Naive thymus-derived CD8-positive, alpha-beta T cell (primary cell): ENCODE measurements at places on chromosomes 12 and 14. TPM values are rescaled to one million over a fixed set of nuclear protein-coding genes. Genes with fewer than 3 reads are reported as not detected.
A peak's percentile ranks its signal among the peaks of the same experiment; 100 is the strongest.

DNA sequence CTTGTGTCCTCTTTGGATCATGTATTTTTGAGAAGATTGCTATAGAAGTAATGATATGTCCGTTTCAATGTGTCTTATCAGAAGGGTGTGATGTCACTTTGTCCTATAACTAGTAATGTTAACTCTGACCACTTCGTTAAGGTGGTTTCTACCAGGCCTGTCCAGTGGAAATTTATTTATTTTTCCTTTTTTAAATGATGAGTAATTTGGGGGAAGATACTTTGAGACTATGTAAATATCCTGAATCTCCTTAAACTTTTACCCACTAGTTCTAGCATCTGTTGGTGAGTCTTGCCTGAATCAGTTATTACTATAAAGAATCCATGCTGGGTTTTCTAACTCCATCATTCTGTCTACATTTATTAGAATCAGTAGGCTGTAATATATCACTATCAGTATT, 15.3 kb downstream of the EP400 start:
- no peak for DNase-seq

GRCh38 chr14:23669441-23669840, 33.3 kb downstream of the DHRS2 start:
- no peak for DNase-seq

DNA sequence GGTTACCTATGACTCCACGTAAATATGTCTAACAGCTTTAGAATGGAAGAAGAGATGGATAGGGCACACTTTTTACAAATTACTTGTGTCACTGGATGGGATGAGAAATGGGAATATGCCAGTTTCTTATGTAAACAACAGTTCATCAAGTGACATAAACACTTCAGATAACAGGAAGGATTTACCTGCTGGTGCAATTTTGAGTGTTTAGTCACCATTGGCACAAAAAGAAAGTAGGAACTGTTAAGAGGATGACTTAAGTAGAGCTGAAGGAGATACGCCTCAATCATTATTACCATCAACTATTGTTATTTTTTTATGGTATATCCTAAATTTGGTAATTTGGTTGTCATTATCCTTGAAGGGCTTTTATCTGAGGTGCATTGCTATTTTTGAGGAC, 83.2 kb downstream of the RMST start:
- no peak for DNase-seq

DNA sequence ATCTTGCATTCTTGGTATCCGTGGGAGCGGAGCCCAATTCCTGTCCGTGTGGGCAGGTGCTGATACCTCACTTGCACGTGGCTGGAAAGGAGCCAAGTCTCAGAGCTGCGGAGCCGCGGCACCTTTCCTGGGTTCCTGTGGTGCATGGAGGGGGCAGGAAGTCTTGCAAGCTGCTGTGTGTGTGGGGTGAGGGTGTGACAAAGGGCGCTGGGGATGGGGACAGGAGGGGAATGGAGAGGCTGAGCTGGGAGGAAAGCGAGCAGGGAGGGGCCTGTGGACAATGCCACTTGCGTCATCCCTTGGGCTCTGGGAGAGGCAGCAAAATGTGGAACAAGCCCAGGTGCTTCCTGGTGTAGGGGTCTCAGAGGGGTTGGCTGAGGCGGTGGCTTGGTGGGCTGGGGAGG, 86.7 kb downstream of the CALM1 start:
- peak; percentile 68 for DNase-seq

GRCh38 chr12:124233041-124233796, 61.7 kb upstream of the RFLNA start:
- DNase-seq, result no peak

GRCh38 chr12:48990552-48990951, 8.6 kb downstream of the DDN start:
- DNase-seq, result no peak

- peak; percentile 90 for DNase-seq
Measured at GRCh38 chr14:101721951-101722661, 39.4 kb upstream of the PPP2R5C start.

DNA sequence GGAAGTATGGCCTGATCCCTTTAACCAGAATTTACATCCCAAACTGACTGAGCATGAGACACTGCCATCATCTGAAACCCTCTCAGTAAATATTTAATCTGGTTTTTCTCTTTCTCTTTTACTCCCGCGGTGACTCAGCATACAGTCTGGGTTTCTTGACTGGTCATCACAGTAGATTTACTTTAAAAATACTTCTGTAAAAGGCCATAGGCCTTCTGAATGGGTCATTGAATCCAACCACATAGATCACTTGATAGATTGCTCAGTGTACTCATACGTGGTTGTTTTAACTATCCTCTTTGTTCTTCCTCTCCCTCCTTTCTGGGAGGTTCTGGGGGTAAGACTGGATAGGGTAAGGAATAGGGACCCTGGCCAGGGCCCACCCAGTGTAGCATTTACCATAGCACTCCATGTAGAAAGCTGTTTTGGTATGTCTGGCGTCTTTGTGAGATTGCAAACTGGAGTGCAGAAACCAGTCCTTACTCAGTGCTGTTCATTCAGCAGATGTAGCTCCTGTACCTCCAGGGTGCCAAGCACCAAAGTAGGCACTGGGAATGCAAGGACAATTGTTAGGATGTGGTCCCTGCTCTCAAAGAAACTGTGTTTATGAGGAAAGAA, 165.7 kb downstream of the SRGAP1 start:
- no peak for DNase-seq

GRCh38 chr14:75725481-75725880, 64.4 kb downstream of the TTLL5 start:
- no peak for DNase-seq

GRCh38 chr14:58747181-58747580, 109.4 kb downstream of the DACT1 start:
- no peak for DNase-seq

NFE2 gene
- total RNA-seq, result not detected

TMEM52B gene
- total RNA-seq, result not detected

NACA gene
- total RNA-seq, result 1,474 TPM

PMCH gene
- total RNA-seq, result not detected

C1RL gene
- total RNA-seq, result 20.7 TPM

CCDC38 gene
- 0.88 TPM for total RNA-seq

PRH2 gene
- total RNA-seq, result not detected
